Activated naive CD4-positive, alpha-beta T cell treated with anti-CD3 and anti-CD28 coated beads, Interleukin-2, amount 50 U/mL, for 16 hours (primary cell): ENCODE measurements at places on chromosomes 1 and 21.

DNA sequence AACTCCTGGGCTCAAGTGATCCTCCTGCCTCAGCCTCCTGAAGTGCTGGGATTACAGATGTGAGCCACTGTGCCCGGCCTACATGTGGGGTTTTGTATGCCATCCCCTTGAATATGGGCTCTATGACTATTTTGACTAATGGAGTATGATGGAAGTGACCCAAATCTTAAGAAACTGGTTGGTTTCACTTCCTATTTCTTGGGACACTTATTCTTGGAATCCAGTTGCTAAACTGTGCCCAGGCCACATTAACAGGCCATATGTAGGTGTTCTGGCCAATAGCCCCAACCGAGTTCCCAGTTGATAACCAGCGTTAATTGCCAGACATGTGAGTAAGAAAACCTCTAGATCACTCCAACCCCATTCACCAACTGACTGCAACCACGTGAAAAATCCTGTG is 36.3 kb upstream of the CLIC4 start:
- no peak for DNase-seq

DNA sequence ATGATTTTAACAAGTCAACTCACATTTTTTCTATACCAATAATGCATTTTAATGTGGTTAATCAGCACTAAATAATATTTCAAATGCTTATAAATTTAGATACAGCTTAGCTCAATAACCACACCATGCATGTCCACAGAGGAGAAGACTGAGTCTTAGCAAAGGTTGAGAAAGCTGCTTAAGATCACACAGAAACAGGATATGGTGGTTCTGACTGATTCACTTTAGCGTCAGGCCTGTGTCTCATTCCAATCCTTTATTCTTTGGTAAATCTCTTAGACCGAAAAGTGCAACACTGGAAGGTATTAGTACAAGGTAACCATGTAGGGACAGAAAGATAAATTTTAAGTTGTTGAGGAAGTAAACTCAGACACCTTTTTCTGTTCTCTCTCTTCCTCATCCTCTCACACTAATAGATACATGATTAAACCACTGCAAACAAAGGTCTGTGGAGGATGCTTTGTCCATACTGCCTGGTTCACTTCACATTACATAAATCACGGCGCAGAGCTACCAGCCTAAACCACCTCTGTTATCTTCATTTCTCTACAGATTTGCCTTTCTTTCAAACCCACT is 139.0 kb downstream of the DPYD start:
- no peak for DNase-seq

DNA sequence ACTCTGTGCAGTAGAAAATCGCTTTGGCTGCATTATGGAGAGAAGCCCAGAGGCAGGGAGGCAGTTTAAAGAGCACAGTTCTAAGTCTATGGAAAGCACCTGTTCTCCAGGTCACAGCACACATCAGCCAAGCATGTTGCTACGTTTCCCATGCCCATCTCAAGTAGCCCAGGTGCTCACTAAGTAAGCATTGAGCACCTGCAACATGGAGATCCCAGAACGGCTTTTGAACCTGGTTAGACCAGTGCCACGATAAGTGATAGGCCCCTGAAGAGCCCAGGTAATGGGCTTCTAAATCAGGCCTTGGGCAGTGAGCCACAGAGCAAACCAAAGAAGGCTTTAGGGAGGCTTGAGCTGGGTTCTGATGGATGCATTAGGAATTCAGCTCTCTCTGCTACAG is 186.2 kb downstream of the C1orf94 start:
- no peak for DNase-seq

GRCh38 chr1:169473347-169473746 is 12.4 kb downstream of the SLC19A2 start:
- DNase-seq: no peak

DNA sequence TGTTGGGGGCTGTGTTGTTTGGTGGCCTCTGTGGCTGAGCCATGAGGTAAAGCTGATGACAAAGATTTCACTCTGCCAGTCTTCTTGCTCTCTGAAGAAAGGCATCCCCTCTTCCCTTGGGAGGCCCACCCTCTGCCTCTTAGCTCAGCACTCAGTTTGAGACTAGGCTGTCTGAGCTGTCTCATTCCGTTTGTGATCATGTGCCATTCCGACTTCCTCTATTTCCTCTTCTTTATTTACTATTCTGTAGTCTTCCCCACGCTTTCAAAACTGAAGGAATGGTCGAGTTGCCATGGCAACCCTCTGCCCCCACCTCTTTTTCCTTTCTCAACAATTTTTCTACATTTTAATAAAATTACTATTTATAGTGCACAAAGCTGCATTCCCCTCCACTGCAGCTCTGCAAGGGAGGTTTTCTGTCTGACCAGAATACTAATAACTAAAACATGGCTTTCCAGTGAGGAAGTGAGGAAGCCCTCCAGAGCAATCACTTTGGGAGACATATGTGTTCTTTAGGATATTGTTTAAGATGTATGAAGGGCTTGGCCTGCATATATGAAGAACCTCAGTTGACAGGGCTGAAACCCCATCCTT is 30.8 kb downstream of the KCNA3 start:
- no peak for DNase-seq
